Type B pancreatic cell (in vitro differentiated cells): ENCODE measurements at places on chromosomes 1 and 21. TPM values are rescaled to one million over a fixed set of nuclear protein-coding genes. Genes with fewer than 3 reads are reported as not detected.

GRCh38 chr1:246002725-246003441 is 504.2 kb downstream of the SMYD3 start:
- H3K27me3 ChIP-seq: peaks cover 3% of the 10 kb centered on the region
- H3K36me3 ChIP-seq: peaks cover 5% of the 10 kb centered on the region
- peaks cover 7% of the 10 kb centered on the region for H3K4me1 ChIP-seq
- H3K4me3 ChIP-seq: no peak overlapping the region
- no peak overlapping the region for H3K27ac ChIP-seq

Gene SPRR2F
- total RNA-seq: 2.5 and 5.1 TPM in 2 replicates

DNA sequence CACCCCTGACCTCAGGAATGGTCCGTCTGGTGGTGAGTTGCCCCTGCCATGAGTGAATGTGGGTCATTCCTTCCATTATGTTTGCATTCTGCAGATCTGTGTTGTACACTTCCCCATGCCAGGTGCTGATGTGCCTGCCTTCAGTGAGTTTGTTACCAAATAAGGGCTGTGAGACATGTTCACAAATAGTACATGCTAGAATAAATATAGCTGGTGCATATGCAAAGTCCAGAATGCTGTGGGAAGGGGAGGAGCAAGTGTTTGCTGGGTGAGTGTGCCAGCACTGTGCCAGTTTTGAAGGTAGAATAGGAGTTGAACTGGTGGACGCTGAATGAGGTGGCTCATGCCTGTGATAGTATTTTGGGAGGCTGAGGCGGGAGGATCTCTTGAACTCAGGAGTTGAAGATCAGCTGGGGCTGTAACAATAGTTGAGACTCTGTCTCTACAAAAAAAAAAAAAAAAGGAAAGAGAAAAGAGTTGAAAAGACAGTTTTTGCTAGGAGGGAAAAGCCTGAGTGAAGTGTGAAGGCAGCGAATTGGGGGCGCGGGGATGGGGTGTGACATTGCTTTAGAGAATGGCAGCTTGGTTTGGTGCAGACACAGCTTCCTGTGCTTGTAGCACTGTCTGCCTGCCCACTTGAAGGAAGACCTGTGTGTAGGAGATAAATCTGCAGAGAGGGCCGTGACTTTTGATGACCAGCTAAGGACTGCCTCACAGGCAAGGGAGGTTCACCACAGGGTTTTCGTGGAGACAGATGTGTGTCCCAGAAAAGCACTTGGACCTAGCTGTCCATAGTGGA is 61.1 kb downstream of the LGR6 start:
- H3K4me1 ChIP-seq: no peaks in the 10 kb centered on the region
- no peak overlapping the region for H3K4me3 ChIP-seq
- H3K27me3 ChIP-seq: peaks cover 51% of the 10 kb centered on the region
- no peak overlapping the region for H3K27ac ChIP-seq
- no peak for DNase-seq

DNA sequence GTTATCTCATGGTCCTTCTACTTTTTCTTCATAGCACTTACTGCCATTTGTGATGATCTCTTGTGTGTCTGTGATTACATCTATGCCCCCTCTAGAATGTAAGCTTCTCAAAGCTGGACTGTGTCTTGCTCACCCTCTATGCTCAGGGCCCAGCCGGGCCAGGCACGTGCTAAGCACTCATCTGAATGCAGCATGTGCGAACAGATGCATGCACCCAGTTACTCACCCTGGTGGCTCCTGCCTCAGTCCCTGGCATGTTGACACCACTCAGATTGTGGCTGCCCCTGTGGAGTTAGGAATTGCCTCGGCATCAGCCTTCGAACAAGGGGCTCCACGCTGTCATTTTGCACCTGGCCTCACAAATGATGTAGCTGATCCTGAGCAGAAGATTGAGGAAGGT is 19.6 kb upstream of the PABPC4 start:
- DNase-seq: no peak
- no peak overlapping the region for H3K27ac ChIP-seq
- peaks cover 23% of the 10 kb centered on the region for H3K27me3 ChIP-seq
- H3K36me3 ChIP-seq: no peaks in the 10 kb centered on the region

DNA sequence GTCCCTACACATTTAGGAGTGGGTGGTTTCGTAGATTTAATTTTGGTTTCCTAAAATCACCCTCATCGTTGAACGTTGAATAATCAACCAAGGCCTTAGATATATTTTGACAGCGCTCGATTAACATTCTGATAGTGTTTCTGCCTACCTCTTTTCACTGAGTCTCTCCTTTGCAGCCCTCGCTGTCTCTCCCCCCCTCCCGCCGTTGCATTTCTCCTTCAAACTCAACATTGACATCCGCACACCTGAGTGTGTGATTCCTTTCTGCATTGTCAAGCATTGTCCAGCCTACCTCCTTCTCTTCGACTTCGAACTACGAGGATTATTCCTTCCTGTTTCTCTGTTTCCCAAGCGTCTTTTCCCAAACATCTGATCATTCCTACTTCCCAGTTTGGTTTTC is 1.8 kb upstream of the ADAMTS1 start:
- DNase-seq: no peak
- peak overlapping the region; percentile 99 for H3K4me3 ChIP-seq
- peaks cover 34% of the 10 kb centered on the region for H3K4me1 ChIP-seq
- H3K27me3 ChIP-seq: peaks cover 7% of the 10 kb centered on the region
- peaks cover 16% of the 10 kb centered on the region for H3K36me3 ChIP-seq

DNA sequence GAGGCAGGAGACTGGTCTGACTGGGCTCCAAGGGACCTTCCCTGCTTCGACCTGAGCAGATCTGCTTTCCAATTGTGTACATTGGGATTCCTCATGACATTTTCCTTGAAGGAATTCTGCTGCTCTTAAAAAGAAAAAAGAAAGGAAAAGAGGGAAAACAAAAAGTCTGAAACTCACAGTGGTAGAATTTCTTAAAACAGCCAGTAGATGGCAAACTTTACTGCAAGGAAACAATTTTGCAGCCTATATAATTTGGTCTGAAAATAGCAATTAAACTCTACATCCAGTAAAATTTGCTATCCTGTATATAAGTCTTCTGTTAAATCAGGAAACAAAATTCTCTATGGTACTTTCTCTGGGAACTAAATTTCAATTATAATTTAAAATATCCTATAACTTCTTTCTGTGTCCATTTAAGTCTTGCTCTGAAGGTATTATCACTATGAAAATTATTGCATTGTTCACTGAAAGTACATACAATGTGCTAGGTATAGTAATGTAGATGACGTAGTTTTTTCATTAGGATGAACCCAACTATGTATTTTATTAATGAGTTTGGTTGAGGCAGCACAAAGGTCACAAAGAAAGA is 59.8 kb downstream of the CRB1 start:
- peaks cover 8% of the 10 kb centered on the region for H3K4me1 ChIP-seq
- H3K27me3 ChIP-seq: no peaks in the 10 kb centered on the region
- H3K27ac ChIP-seq: no peak overlapping the region
- no peak overlapping the region for H3K4me3 ChIP-seq
- no peaks in the 10 kb centered on the region for H3K36me3 ChIP-seq

Gene FLG
- total RNA-seq: 0.02 TPM in 1 of 2 replicates, not detected in the other

GRCh38 chr1:45762291-45762690 is 11.8 kb upstream of the IPP start:
- H3K4me1 ChIP-seq: no peaks in the 10 kb centered on the region
- H3K27ac ChIP-seq: no peak overlapping the region
- H3K36me3 ChIP-seq: no peaks in the 10 kb centered on the region
- no peak overlapping the region for H3K4me3 ChIP-seq
- no peaks in the 10 kb centered on the region for H3K27me3 ChIP-seq

Gene PLA2G2C
- total RNA-seq: not detected in 2 replicates

- H3K27ac ChIP-seq: no peak overlapping the region
- H3K4me3 ChIP-seq: no peak overlapping the region
- DNase-seq: no peak
- no peaks in the 10 kb centered on the region for H3K4me1 ChIP-seq
- H3K36me3 ChIP-seq: no peaks in the 10 kb centered on the region
These were observed 26.8 kb upstream of the BACH1 start for GRCh38 chr21:29271927-29272333.

Gene OPTC
- not detected in 2 replicates for total RNA-seq

DNA sequence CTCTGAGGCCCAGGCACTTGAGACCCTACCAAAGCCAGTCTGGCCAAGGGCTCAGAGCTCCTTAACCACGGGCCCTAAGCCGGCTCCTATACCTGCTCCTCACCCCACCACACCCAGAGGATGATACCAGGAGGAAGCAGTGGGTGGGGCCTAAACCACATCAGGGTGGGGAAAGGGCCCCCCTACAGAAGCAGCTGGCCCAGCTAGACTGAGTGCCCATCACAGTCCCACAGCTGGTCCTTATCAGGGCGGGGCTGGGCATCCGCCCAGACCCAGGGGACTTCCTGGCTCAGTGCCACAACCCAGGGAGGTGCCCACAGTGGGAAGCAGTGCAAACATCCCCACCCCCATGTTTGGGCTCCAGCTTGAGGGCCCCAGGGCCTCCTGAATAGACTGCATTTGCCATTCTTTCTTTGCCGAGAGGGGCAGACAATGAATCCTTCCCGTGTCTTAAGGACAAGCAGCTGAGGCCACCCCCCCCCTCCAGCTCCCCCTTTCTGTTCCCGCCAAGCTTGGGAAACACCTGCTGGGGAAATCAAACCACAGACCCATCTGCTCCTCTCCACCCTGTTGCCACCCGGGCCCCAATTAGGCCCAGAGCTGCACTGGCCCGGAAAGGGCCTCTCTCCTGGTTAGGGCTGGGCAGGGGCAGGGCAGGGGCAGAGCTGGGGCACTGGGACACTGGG is 6.2 kb downstream of the E2F2 start:
- DNase-seq: no peak
- H3K4me3 ChIP-seq: no peak overlapping the region
- peaks cover 25% of the 10 kb centered on the region for H3K4me1 ChIP-seq
- peaks cover 4% of the 10 kb centered on the region for H3K36me3 ChIP-seq
- no peak overlapping the region for H3K27ac ChIP-seq

DNA sequence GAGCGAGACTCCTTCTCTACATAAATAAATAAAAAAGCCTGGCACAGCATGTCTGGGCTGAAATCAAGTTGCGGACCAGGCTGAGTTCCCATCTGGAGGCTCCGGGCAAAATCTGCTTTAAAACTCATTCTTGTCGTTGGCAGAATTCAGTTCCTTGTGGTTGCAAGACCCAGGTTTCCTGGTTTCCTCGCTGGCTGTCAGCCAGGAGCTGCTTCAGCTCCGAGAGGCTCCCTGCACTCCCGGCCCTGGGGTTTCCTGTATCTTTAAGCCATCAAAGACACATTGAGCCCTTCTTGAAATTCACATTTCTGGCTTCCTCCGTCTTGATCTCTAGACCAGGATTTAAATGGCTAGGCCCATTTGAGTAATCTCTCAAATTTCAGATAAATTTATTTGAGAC is 20.6 kb upstream of the SCCPDH start:
- peak; percentile 32 for DNase-seq
- no peaks in the 10 kb centered on the region for H3K27me3 ChIP-seq
- no peaks in the 10 kb centered on the region for H3K36me3 ChIP-seq
- peaks cover 6% of the 10 kb centered on the region for H3K4me1 ChIP-seq

DNA sequence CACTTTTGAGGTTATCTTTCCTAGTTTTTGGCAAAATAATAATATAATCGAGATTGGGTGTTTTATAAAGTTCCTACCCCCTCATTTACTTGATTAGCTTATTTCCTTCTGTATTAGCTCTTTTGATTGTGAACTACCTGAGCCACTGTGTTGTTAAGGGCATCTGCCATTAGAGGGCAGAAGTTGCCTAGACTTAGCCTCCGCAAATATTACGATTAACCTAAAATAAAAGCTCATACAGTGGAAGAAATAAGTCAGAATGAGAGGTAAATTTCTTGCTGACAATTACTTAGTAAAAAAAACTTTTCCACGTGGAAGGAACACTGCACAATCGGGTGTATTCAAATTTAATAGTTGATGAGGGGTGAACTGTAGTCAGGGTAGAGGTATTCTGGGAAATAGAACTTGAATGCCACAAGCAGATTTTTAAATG is 2.3 kb downstream of the H3-3A start:
- peak overlapping the region; percentile 58 for H3K27ac ChIP-seq
- no peak for DNase-seq

DNA sequence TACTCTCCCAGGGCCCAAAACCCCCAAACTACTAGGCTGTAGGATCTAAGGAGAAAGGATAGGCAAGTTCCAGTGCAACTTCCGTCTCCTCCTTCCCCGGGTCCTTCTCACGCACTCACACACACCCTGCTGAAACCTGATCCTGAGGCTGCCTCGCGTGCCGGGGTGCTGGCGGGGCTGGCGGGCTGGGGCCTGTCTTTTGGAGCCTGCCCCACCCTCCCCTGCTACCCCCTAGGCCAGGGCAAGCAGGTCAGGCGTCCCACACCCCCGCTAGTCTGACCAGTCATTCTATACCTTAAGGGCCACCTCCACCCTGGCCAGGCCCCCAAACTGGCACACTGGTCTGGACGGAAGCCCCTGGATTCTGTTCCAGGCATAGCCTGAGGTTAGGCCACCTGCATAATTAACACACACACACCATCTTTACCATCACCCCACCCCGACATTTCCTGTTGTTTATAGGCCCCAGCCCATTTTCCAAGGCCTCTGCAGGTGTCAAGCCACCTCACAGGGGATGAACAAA is 48.3 kb upstream of the ARTN start:
- DNase-seq: no peak
- peak overlapping the region; percentile 42 for H3K4me3 ChIP-seq
- peaks cover 4% of the 10 kb centered on the region for H3K36me3 ChIP-seq
- H3K4me1 ChIP-seq: peaks cover 11% of the 10 kb centered on the region

- peaks cover 62% of the 10 kb centered on the region for H3K27me3 ChIP-seq
- DNase-seq: no peak
- no peaks in the 10 kb centered on the region for H3K36me3 ChIP-seq
- H3K4me3 ChIP-seq: no peak within 1 kb of the TSS
These were observed at the start of gene IL20 for GRCh38 chr1:206864939-206865671. IL20 (plus strand) TSS chr1:206865623; CDS start chr1:206865853, 230 bp downstream.

GRCh38 chr1:199619223-199619622 is 408.3 kb upstream of the NR5A2 start:
- H3K36me3 ChIP-seq: no peaks in the 10 kb centered on the region
- H3K4me3 ChIP-seq: peak overlapping the region; percentile 10
- no peak for DNase-seq
- H3K27me3 ChIP-seq: no peaks in the 10 kb centered on the region

DNA sequence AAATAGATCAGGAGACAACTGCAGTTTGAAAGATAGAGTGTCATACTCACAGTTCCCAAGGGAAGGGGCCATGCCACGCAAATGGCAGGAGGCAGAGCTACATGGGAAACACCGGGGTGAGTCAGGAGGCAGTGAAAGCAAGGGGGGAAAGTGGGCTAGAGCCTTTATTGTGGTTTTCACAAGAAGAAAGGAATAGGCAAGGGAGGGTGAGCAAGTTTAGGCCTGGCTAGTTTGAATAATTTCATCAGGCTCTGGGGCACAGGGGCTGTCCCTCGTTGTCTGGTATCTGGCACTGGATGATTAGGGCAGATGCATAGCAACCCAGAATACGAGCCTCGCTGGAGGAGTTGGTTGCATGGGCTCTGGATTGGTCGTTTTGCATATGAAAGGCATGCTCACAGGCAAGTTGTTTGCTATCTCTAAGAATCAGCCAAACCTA is 17.0 kb upstream of the ITLN2 start:
- peaks cover 10% of the 10 kb centered on the region for H3K27me3 ChIP-seq
- no peaks in the 10 kb centered on the region for H3K4me1 ChIP-seq
- H3K4me3 ChIP-seq: no peak overlapping the region
- DNase-seq: no peak
- no peak overlapping the region for H3K27ac ChIP-seq
- H3K36me3 ChIP-seq: no peaks in the 10 kb centered on the region
